ENCODE measurements at places on chromosomes 16 and 17.

DNA sequence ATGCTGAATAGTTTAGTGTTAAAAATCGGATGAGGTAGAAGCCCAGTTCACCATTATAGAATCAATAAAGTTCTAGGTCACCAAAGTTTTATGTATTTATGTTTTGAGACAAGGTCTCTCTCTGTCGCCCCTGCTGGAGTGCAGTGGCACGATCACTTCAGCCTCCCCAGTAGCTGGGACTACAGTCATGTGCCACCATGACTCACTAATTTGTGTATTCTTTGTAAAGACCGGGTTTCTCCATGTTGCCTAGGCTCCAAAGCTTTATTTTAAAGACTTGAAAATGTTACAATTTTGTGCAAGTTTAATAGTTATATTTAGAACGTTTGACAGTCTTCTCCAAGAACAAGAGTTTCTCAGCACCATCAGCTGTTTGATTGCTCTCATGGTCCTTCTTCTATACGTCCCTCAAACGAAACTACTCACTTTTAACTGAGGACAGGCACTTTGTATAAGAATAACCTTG is 32.1 kb downstream of the NDE1 start:
- no peak for DNase-seq

DNA sequence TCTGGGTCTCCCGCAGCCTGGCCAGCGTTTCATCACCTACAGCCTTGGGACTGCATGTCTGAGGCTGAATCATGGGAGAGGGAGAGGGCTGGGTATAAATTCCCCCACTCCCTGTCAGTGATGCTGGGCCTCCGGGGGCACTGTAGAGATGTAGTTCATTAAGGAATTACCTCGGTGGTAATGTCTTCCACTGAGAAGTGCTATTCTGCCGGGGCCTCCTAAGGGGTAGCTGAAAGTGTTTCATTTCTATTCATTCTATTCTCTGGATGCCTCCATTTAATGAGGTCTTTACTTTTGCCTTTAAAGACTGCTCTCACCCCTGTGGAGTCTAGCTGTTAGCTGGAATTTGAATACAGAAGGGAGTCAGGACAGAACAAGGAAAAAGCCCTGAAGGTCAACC is 116.4 kb upstream of the HS3ST4 start:
- DNase-seq = no peak

GRCh38 chr16:1786242-1787055 is 3.7 kb downstream of the NUBP2 start:
- DNase-seq = peak; percentile 13

GRCh38 chr16:49441366-49441780 is 67.8 kb downstream of the C16orf78 start:
- no peak for DNase-seq

DNA sequence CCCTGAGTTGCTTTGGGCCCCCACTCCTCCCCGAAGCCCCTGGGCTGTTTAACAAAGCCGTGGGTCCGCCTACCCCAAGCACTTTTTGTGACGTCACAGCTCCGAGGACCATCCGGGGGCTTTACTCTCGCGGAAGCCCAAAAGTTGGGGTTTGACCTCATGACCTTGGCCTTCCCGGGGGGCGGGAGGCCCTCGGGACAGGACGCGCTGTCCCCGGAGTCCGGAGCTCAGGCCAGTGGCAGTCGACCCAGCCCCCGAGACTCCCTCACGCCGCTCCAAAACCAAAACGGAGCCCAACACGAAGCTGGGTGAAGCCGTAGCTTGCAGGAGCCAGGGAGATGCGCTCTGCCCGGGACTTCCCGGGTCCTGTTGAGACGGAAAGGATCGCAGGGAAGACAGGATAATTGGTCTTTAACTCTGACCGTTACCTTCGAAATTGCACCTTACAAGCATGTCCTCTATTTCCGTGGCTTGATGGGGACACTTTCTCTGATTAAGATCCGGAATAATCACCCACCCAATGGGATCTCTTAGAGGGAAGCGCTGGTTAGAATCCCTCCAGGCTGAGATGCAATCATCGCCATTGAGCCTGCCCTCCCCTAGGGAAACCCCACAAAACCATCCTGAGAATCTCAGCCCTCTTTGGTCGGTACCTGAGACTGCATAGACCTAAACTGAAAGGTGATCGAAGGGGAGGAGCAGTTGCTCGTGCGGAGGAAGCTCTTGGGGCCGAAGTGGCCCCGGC is 4.9 kb upstream of the SOX9 start:
- no peak for DNase-seq

- DNase-seq = no peak
Observed at GRCh38 chr16:22705799-22706198, 108.2 kb upstream of the HS3ST2 start.

DNA sequence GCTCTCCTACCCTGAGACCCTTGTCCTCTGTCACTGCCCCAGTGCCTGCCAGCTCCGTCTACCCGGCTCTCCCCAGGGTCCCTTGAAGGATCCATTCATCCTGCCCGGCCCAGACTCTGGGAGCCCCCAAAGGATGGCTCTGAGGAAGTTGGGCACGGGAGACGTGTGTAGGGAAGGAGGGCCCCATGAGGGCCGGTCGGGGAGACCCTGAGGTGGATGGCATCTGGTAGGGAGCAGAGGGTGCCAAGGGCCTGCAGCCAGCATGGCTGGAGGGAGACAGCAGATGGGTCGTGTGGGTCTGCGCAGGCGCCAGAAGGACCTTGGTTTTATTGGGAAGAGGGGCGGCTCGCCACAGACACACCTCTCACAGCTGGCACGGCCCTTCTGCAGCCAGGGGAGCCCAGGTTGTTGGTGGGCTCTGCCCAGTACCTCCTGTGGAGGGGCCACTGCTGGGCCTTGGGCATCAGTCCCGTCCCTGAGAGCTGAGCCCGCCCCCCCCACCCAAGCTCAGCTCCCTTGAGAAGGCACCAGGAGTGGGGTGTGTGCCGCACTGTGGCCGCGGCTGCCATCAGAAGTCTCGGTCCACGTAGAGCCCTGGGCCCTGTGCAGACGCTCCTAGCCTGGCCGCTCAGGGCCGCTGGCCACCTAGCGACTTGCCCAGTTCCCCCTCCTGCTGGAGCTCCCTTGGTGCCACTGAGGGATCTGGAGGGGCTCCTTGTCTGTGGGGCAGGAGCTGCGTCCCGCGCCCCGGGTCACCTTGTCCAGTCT is 16.0 kb downstream of the KCTD5 start:
- DNase-seq = no peak

DNA sequence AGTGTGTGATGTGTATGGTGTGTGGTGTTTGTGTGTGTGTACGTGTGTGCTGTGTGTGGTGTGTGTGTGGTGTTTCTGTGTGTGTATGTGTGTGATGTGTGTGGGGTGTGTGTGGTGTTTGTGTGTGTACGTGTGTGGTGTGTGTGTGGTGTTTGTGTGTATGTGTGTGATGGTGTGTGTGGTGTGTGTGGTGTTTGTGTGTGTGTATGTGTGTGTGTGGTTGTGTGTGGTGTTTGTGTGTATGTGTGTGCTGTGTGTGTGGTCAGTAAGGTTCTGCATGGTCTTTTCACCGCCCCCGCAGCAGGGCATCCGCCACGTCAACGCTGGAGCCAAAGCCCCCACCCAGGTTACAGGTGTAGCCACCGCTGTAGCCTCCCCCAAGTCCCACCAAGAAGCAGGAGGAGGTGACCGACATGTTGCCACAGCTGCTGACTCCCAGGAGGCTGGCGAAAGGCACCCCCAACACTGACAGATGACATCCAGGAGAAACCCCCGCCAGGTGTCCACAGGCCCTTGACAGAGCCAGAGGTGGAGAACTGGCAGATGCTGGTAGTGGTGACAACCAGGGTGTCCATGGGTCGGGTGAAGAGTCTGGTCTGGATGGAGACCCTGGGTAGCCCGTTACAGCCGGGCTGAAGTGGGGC is 9.3 kb upstream of the KRT17 start:
- no peak for DNase-seq

GRCh38 chr16:89026121-89026612 is 49.2 kb upstream of the CBFA2T3 start:
- DNase-seq = no peak

- DNase-seq = peak; percentile 85
Observed at GRCh38 chr17:76278952-76279741, 14.0 kb downstream of the UBALD2 start.

DNA sequence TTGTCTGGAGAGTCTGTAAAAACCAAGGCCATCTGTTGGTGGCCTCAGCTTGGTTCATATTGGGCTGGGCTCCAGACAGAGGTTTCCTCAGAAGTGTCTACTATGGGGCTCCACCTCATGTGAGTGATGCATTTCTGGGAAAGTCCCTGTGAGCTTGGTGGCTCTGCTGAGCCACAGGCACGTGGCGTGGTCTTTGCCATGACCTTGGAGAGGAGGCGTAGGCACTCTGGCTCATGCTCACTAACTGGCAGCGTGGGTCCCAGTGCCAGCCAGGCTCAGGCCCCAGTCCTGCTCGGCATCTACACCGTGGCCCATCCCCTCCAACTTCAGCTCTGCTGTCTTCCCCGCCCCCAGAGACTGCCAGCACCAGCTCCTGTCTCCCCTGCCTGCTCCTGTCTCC is 10.7 kb upstream of the SMTNL2 start:
- no peak for DNase-seq

GRCh38 chr17:17566896-17567513 is 24.5 kb downstream of the PEMT start:
- no peak for DNase-seq

GRCh38 chr16:907842-908241 is 62.9 kb downstream of the LMF1 start:
- no peak for DNase-seq

DNA sequence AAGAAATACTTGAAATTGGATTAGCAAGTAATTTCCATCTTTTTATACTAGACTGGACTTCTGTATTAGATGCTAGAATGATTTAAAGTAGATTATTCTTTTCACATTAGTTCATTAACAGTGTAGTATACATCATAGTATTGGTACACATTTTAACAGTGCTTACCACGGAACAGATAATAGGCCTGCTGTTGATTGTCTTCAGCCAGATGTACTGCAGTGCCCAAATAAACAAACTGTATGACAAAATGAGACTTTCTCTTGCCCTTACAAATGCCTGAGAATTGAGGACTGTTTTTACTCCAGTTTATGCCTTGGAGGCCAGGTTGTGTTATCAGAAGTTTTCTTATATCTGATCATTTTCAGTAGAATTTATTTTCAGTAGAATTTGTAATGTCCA is 631 bp downstream of the EVI2A start:
- DNase-seq = no peak

DNA sequence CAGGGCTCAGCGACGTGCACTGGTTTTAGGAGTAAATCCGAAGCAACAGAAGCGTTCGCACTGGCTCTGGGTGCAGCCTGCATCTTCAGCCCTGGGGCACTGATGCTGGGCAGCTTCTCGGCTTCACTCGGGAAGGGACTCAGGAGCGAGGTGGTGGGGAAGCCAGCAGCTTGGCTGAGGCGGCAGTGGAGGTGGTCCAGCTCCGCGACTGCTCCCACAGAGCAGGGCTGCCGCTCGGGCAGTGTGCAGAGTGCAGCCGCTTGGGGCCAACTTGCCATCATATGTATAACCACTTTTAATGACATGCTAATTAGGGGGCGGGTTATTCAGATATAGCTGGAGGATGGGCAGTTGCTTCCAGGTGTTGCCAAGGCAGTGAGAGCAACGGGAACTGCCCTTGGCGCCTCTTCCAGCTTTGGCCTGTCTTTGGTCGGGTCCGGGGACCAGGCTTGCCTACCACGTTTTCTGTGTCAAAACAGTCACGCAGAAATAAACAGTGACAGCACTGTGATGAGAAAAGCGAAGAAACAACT is 26.7 kb downstream of the METRNL start:
- DNase-seq = no peak

DNA sequence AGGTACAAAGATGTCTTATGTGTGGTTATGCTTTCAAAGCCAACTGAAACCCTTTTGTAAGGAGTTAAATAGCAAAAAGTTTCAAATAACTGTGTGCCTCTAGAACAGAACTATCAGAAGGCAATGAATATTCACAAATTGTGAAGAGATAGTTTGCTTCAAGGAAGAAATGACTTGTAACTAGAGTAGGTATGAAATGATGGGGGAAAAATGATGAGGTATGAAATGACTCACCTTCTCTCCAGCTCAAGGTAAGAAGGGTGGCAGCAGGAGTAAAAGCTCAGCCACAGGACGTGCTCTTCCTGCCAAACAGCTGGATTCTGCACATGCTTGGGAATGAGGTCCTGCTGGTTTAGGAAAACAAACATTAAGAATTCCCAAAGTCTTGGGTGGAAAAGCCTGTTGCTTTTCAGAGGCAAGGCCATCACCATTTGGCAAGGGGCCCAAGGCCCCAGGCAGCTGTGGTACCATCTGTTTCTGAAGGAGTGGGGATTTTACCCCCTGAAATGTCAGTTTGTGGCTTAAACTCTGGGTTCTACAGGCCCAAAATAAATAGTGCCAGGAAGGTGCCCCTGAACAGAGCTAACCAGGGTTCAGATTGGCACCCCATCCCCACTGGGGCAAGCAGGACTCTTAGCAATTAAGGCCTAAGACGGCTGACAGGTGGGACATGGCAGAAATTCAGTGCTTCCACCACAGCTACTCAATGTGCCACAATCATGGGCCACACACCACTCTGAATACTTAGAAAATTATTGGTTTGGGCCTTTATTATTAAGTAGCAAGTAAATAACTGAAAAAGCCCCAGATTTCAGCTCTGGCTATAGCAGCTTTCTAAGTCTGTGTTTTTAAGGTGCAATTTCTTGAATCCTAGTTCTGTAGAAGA is 13.3 kb downstream of the HERPUD1 start:
- no peak for DNase-seq

GRCh38 chr17:38663125-38663751 is 11.5 kb downstream of the EPOP start:
- DNase-seq = peak; percentile 76
